ENCODE measurements at places on chromosomes 1 and 21. TPM values are rescaled to one million over a fixed set of nuclear protein-coding genes. Genes with fewer than 3 reads are reported as not detected.

The KRTAP12-1 gene
- total RNA-seq = not detected

The SPATA45 gene
- not detected for total RNA-seq

The AIRE gene
- 3.0 TPM for total RNA-seq

The ST3GAL3 gene
- 23.4 TPM for total RNA-seq

The ADAMTS4 gene
- total RNA-seq = 0.30 TPM

The E2F2 gene
- 87.7 TPM for total RNA-seq

The CFHR1 gene
- not detected for total RNA-seq

The KRTAP12-2 gene
- not detected for total RNA-seq

The RPTN gene
- total RNA-seq = not detected

The HMGCS2 gene
- total RNA-seq = not detected

The PODN gene
- total RNA-seq = not detected

The ARF1 gene
- 352 TPM for total RNA-seq

The ATAD3B gene
- 49.2 TPM for total RNA-seq

The LRRC47 gene
- 40.4 TPM for total RNA-seq

The KCNK1 gene
- total RNA-seq = 6.8 TPM

The PDE4B gene
- total RNA-seq = 16.9 TPM

The HEYL gene
- total RNA-seq = 0.14 TPM

The LIPI gene
- not detected for total RNA-seq

The CYP4B1 gene
- not detected for total RNA-seq

The ZBTB8A gene
- 0.64 TPM for total RNA-seq

The DMRTA2 gene
- not detected for total RNA-seq

The FHAD1 gene
- 0.09 TPM for total RNA-seq

The ABCG1 gene
- total RNA-seq = 11.3 TPM

The TNFRSF14 gene
- 158 TPM for total RNA-seq

The OLIG2 gene
- not detected for total RNA-seq
